ENCODE measurements at places on chromosomes 3 and 15. TPM values are rescaled to one million over a fixed set of nuclear protein-coding genes. Genes with fewer than 3 reads are reported as not detected.
A peak's percentile ranks its signal among the peaks of the same experiment; 100 is the strongest.

DNA sequence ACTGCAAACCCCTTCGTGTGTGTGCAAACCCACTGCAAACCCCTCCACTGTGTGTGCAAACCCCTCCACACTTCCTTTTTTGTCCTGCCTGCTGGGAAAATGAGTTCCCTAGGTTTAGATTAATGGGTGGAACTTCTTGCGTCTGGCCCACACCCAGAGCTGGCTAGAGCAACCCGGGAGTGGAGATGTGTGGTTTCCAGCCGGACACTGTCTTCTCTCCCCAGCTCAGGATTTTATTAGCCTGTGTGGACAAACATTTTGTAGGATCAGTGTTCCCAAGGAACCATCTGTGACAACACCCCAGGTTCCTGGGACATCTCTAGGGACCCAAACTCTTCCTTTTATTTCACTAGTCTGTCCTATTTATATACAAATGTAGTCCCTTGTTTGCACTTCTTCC, 9.6 kb upstream of the LRRK1 start:
- H3K4me3 ChIP-seq, result no peak overlapping the region
- peaks cover 4% of the 10 kb centered on the region for H3K27me3 ChIP-seq
- DNase-seq, result no peak
- peaks cover 10% of the 10 kb centered on the region for H3K36me3 ChIP-seq
- H3K4me1 ChIP-seq, result peaks cover 9% of the 10 kb centered on the region

GRCh38 chr3:11146773-11147660, 7.3 kb upstream of the HRH1 start:
- peaks cover 2% of the 10 kb centered on the region for H3K27me3 ChIP-seq
- H3K27ac ChIP-seq, result no peak overlapping the region
- no peaks in the 10 kb centered on the region for H3K4me1 ChIP-seq
- H3K36me3 ChIP-seq, result peaks cover 10% of the 10 kb centered on the region
- no peak for DNase-seq
- H3K4me3 ChIP-seq, result no peak overlapping the region

DNA sequence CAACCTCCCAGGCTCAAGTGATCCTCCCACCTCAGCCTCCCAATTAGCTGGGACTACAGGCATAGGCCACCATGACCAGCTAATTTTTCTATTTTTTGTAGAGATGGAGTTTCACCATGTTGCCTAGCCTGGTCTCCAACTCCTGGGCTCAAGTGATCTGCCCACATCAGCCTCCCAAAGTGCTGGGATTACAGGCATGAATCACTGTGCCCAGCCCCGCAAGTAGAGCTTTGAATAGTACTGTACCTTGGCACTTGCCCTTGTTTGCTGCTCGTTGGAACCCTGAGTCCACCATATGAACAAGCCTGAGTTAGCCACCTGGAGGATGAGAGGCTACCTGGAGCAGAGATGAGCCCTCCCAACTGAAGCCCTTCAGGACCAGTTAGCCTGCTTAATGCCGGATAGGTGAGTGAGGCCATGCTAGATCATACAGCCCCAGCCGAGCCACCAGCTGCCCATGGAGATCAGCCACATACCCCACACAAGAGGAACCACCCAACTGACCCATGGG, 267.9 kb downstream of the SHQ1 start:
- H3K4me1 ChIP-seq, result no peaks in the 10 kb centered on the region
- no peak overlapping the region for H3K4me3 ChIP-seq
- H3K27ac ChIP-seq, result no peak overlapping the region

DNA sequence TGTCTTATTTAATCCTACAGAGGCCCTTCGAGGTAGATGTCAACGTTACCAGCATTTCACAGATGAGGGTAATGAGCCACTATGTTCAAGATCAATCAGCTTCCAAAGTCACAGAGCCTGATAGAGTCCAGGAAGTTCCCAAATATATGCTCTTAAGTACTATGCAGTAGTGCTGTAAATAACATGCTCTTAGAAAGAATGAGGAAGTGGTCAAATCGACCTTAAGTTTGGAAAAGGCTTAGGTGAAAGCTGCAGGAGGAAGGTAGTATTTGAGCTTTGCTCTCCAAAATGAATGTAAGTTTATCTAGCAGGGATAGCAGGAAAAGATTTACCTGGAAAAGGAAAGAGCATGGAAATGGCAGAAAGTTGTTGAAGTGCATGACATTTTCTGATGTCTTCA, 234.0 kb downstream of the RBMS3 start:
- no peak overlapping the region for H3K4me3 ChIP-seq
- no peak overlapping the region for H3K27ac ChIP-seq
- no peaks in the 10 kb centered on the region for H3K4me1 ChIP-seq
- no peaks in the 10 kb centered on the region for H3K27me3 ChIP-seq

- no peak for DNase-seq
- no peaks in the 10 kb centered on the region for H3K36me3 ChIP-seq
- H3K27me3 ChIP-seq, result no peaks in the 10 kb centered on the region
- H3K4me1 ChIP-seq, result no peaks in the 10 kb centered on the region
- H3K4me3 ChIP-seq, result no peak overlapping the region
These were observed 53.8 kb upstream of the PIK3CB start for GRCh38 chr3:138888560-138888959.

GRCh38 chr3:23873941-23874340, 42.8 kb downstream of the NKIRAS1 start:
- peaks cover 1% of the 10 kb centered on the region for H3K27me3 ChIP-seq
- no peak for DNase-seq
- peaks cover 12% of the 10 kb centered on the region for H3K4me1 ChIP-seq
- no peak overlapping the region for H3K27ac ChIP-seq
- no peaks in the 10 kb centered on the region for H3K36me3 ChIP-seq

- H3K27ac ChIP-seq, result no peak overlapping the region
- peaks cover 4% of the 10 kb centered on the region for H3K4me1 ChIP-seq
- H3K36me3 ChIP-seq, result no peaks in the 10 kb centered on the region
- H3K4me3 ChIP-seq, result no peak overlapping the region
- no peak for DNase-seq
These were observed 11.7 kb downstream of the RASGRF1 start for GRCh38 chr15:79078763-79079410.

CPLX3 gene
- total RNA-seq, result 0.32 TPM

- H3K36me3 ChIP-seq, result peaks cover 6% of the 10 kb centered on the region
- H3K27me3 ChIP-seq, result no peaks in the 10 kb centered on the region
- H3K4me1 ChIP-seq, result no peaks in the 10 kb centered on the region
These were observed 204.4 kb upstream of the THBS1 start for GRCh38 chr15:39376371-39376909.

- peaks cover 5% of the 10 kb centered on the region for H3K27me3 ChIP-seq
- peak overlapping the region; percentile 39 for H3K4me3 ChIP-seq
- H3K4me1 ChIP-seq, result peaks cover 8% of the 10 kb centered on the region
These were observed 23.6 kb upstream of the C3orf22 start for GRCh38 chr3:126582311-126582710.

GOLGA8H gene
- total RNA-seq, result not detected

CISH gene
- total RNA-seq, result 6.0 TPM

DNA sequence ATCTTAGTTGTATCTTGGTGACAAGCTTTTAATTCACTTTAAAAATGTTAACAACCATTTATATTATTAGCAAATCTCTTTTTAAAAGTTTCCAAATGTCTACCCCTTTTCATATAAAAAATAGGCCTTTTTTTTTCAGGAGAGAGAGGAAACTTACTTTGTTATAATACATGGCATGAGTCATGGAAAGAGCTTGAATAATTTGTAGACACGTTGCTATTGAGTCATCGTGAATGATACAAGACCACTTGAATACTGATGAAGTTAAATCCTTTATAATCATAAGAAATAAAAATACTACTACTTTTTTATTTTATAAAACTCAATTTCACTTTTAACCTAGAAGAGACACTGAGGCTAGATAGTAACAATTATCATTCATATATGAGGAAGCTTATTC, 70.3 kb upstream of the BBX start:
- no peak overlapping the region for H3K27ac ChIP-seq
- H3K4me1 ChIP-seq, result no peaks in the 10 kb centered on the region

GRCh38 chr15:48802257-48802656, 8.6 kb downstream of the CEP152 start:
- DNase-seq, result no peak
- no peaks in the 10 kb centered on the region for H3K36me3 ChIP-seq
- peaks cover 4% of the 10 kb centered on the region for H3K27me3 ChIP-seq
- no peak overlapping the region for H3K27ac ChIP-seq

GRCh38 chr15:76139368-76140073, 79.7 kb downstream of the TMEM266 start:
- peaks cover 5% of the 10 kb centered on the region for H3K27me3 ChIP-seq
- H3K36me3 ChIP-seq, result peaks cover 6% of the 10 kb centered on the region
- no peaks in the 10 kb centered on the region for H3K4me1 ChIP-seq
- H3K4me3 ChIP-seq, result no peak overlapping the region
- no peak overlapping the region for H3K27ac ChIP-seq
- peak; percentile 86 for DNase-seq

DNA sequence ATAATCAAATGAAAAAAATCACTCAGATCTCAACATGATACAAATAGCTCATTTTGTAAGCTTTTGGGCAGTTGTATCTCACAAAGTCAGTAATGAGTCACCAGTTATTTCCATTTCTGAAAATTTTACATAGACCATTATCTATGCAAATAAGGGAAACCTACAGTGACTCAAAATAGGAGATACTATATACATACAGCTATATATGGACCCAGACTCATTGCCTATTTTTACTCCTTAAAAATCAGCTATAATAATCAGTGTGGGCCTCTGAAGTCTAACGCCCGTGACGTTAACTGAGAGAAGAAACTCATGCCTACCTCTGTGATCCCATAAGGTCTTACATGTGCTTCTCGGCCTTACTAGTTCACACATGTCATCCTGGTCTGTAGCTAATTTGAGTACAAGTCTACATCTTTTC, 31.6 kb downstream of the LRIG1 start:
- DNase-seq, result no peak
- H3K4me1 ChIP-seq, result peaks cover 33% of the 10 kb centered on the region
- no peak overlapping the region for H3K27ac ChIP-seq
- H3K4me3 ChIP-seq, result no peak overlapping the region

GABRG3 gene
- 1.3 TPM for total RNA-seq

DNA sequence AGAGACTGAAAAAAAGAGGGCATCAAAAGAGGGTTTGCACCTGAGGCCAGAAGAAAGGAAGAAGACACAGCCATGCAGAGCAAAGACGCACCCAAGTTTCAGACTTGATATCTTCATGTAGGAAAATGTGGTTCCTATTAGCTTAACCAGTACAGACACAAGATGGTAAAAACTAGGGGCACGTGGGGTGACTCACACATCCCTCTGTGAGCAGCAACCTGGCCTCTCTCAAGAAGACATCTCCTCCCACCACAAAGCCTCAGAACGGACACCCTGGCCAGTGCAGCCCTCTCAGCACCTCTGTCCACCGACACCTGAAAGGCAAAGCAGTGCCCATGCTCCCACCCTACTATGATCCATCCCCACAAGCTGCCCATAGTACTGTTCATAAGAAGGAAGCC, 33.3 kb downstream of the GLB1 start:
- H3K4me3 ChIP-seq, result no peak overlapping the region
- no peaks in the 10 kb centered on the region for H3K4me1 ChIP-seq
- peaks cover 1% of the 10 kb centered on the region for H3K27me3 ChIP-seq

DNA sequence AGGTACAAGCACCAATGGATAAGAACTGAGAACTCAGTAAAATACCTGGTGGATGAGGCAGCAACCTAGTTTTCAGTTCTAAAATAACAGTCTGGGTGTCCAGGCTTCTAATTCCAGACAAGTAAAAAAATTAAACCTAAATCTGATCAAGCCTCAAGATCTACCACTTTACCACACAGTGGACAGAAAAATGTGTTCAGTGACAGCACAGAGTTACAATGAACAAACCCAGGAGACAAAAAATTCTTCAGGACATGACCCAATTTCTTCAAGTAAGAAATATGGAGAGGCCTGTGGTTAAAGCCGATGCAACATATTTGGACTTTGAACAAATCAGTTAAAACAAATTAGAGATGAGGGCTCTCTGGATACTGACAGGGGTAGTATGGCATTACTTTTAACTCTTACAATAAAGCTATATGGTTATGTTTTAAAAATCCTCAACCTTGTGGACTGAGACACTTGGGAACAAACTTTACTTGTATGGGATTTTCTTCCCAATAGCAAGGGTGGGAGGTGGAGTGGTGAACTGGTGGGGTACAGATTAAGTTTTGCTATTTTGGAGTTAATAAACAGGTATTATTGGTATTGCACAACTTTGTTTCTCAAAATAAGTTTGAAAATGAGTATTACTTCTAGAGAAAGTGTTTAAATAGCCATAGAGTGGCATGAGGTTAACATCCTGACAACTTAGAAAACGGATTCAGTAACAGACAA, 14.2 kb downstream of the CCNL1 start:
- DNase-seq, result no peak
- no peaks in the 10 kb centered on the region for H3K4me1 ChIP-seq
- no peaks in the 10 kb centered on the region for H3K36me3 ChIP-seq
- H3K4me3 ChIP-seq, result no peak overlapping the region
- H3K27me3 ChIP-seq, result no peaks in the 10 kb centered on the region

STRIT1 gene
- total RNA-seq, result not detected

DNA sequence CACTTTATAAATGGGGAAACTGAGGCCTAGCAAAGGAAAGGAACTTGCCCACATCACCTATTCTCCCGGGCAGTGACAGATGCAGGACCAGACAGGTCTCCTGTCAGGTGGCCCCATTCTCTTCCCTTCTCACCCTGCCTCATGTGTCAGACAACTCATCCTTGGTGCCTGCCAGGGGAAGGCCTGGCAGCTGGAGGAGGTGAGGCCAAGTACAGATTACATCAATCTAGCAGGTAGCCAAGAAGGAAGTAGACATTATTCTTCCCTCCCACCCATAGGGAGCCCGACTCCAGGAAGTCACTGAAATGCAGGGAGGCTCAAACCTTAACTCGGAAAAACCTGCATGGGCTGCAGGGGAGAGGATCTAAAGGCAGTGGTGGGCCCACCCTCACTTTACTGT, 39.6 kb downstream of the DAPK2 start:
- H3K27me3 ChIP-seq, result peaks cover 4% of the 10 kb centered on the region
- no peak for DNase-seq
- no peak overlapping the region for H3K27ac ChIP-seq
- H3K4me1 ChIP-seq, result peaks cover 2% of the 10 kb centered on the region

- no peaks in the 10 kb centered on the region for H3K36me3 ChIP-seq
- no peaks in the 10 kb centered on the region for H3K4me1 ChIP-seq
- H3K27ac ChIP-seq, result no peak overlapping the region
- DNase-seq, result no peak
These were observed 904.8 kb downstream of the NAALADL2 start for GRCh38 chr3:175763948-175764347.

SHC4 gene
- total RNA-seq, result 4.4 TPM

DNA sequence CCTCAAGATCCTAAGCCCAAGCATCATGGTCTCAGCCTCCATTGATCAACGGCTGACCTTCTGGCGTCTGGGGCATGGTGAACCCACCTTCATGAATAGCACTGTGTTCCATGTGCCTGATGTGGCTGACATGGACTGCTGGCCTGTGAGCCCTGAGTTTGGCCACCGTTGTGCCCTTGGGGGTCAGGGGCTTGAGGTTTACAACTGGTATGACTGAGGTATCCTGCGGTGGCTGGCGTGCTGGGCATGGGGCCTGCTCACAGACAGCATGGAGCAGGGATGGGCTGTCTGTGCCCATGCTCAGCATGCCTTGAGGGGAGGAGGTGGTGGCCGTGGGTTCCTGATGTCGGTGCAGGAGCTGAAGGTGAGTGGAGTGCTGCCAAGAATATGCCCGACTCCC, 3.3 kb downstream of the DALRD3 start:
- no peak overlapping the region for H3K27ac ChIP-seq
- H3K4me1 ChIP-seq, result peaks cover 2% of the 10 kb centered on the region
- no peaks in the 10 kb centered on the region for H3K36me3 ChIP-seq
- H3K27me3 ChIP-seq, result peaks cover 14% of the 10 kb centered on the region

PLA2G4E gene
- 1.0 TPM for total RNA-seq

APOD gene
- not detected for total RNA-seq

GRCh38 chr3:116961106-116961505, 251.5 kb downstream of the TUSC7 start:
- no peaks in the 10 kb centered on the region for H3K27me3 ChIP-seq
- H3K4me1 ChIP-seq, result no peaks in the 10 kb centered on the region
- no peak overlapping the region for H3K27ac ChIP-seq
- no peak for DNase-seq
- H3K4me3 ChIP-seq, result no peak overlapping the region
- no peaks in the 10 kb centered on the region for H3K36me3 ChIP-seq
